ENCODE measurements at places on chromosomes 6 and 20.
A peak's percentile ranks its signal among the peaks of the same experiment; 100 is the strongest.

DNA sequence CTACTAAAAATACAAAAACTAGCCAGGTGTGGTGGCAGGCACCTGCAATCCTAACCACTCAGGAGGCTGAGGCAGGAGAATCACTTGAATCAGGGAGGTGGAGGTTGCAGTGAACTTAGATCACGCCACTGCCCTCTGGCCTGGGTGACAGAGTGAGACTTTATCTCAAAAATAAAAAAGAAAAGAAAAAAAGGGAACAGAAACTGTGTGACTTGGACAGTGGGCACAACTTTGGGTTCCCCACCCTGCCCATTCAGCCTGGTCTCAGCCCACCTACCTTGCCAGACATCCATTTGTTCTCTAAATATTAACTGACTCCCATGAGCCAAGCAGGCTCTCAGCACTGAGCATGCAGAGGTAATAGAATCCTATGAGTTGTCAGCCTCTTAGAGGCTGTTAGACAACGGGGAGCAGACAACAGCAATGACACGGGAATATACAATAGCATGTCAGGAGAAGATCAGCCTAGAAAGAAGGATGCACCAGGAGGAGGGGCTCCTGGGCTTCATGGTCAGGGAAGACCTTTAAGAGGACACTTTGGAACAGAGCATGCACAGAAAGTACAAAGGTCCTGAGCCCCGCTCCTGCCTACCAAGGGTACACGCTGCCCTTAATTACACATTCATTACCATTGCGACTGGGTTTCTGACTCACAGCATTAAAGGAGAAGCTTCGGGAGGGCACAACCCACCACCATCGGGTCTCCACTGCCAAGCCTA is 20.0 kb downstream of the FAM209B start:
- H3K27ac ChIP-seq, result no peak overlapping the region
- peaks cover 3% of the 10 kb centered on the region for H3K27me3 ChIP-seq
- peaks cover 8% of the 10 kb centered on the region for H3K4me1 ChIP-seq
- no peak for DNase-seq

GRCh38 chr20:33947709-33948295 is 45.9 kb upstream of the RALY start:
- H3K27me3 ChIP-seq, result peaks cover 6% of the 10 kb centered on the region
- no peaks in the 10 kb centered on the region for H3K4me1 ChIP-seq
- no peaks in the 10 kb centered on the region for H3K36me3 ChIP-seq
- H3K4me3 ChIP-seq, result no peak overlapping the region

- DNase-seq, result peak; percentile 72
- peak overlapping the region; percentile 97 for H3K27ac ChIP-seq
- peak overlapping the region; percentile 82 for H3K4me3 ChIP-seq
- H3K27me3 ChIP-seq, result no peaks in the 10 kb centered on the region
- H3K4me1 ChIP-seq, result peaks cover 33% of the 10 kb centered on the region
Observed at GRCh38 chr20:53609491-53610445, 16.1 kb upstream of the ZNF217 start.

GRCh38 chr6:99426451-99426757 is 1.3 kb upstream of the PNISR start:
- no peaks in the 10 kb centered on the region for H3K27me3 ChIP-seq
- H3K4me1 ChIP-seq, result peaks cover 44% of the 10 kb centered on the region
- peaks cover 45% of the 10 kb centered on the region for H3K36me3 ChIP-seq
- peak overlapping the region; percentile 100 for H3K27ac ChIP-seq
- H3K4me3 ChIP-seq, result peak overlapping the region; percentile 98
- no peak for DNase-seq

- peak overlapping the region; percentile 86 for H3K4me3 ChIP-seq
- H3K27ac ChIP-seq, result no peak overlapping the region
- peaks cover 6% of the 10 kb centered on the region for H3K4me1 ChIP-seq
- peaks cover 4% of the 10 kb centered on the region for H3K36me3 ChIP-seq
- no peak for DNase-seq
Observed at GRCh38 chr6:138989098-138989983, 1.3 kb upstream of the REPS1 start.

DNA sequence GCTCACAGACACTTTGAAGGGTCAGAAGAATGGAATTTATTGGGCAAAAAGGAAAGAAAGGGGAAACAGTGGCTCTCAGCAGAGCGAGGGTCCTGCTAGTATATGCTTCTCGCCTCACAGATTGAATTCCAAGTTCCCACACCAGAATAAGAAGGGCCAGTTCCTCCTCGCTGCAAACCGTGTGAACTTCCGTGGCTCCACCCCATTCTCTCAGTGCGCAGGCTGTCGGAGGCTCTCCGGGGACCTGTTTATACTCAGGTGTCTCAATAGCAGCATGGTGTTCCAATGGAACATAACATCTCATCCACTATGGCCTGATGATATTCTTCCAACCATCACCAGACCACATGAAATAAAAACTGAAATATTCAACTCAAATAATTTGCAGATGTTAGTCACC is 4.6 kb downstream of the SAMD3 start:
- peaks cover 45% of the 10 kb centered on the region for H3K4me1 ChIP-seq
- no peaks in the 10 kb centered on the region for H3K27me3 ChIP-seq
- DNase-seq, result no peak
- H3K27ac ChIP-seq, result no peak overlapping the region
- peaks cover 38% of the 10 kb centered on the region for H3K36me3 ChIP-seq
- no peak overlapping the region for H3K4me3 ChIP-seq

DNA sequence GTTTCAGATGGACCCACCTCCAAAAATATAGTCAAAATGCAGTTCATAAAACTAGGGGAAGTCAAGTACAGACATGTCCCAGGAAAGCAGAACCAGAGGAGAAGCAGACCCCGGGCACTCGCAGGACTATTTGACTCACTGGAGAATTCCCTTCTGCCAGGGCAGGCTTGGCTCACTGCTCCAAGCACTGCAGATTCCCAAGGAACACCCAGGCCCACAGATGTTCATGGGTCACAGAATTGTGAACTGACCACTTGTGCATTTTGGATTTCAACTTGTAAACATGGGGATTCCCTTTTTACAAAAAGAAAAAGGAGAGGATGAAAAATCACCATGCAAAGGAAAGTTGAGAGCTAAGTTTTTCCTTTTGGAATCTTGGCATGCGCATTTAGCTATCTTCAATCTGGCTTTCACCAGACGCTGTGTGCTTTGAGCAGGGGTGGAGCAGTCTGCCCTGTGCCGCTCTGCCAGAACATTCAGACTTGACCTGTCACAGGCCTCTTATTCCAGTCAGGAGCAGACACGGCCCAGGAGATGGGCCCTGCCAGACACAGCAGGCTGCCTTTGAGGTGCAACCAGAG is 237.5 kb upstream of the TAB2 start:
- H3K4me1 ChIP-seq, result peaks cover 86% of the 10 kb centered on the region
- H3K27me3 ChIP-seq, result no peaks in the 10 kb centered on the region
- peaks cover 14% of the 10 kb centered on the region for H3K36me3 ChIP-seq
- no peak overlapping the region for H3K27ac ChIP-seq
- H3K4me3 ChIP-seq, result no peak overlapping the region

- no peak overlapping the region for H3K4me3 ChIP-seq
- DNase-seq, result no peak
- H3K36me3 ChIP-seq, result no peaks in the 10 kb centered on the region
Observed at GRCh38 chr6:31446481-31446880, 43.1 kb downstream of the MICA start.

DNA sequence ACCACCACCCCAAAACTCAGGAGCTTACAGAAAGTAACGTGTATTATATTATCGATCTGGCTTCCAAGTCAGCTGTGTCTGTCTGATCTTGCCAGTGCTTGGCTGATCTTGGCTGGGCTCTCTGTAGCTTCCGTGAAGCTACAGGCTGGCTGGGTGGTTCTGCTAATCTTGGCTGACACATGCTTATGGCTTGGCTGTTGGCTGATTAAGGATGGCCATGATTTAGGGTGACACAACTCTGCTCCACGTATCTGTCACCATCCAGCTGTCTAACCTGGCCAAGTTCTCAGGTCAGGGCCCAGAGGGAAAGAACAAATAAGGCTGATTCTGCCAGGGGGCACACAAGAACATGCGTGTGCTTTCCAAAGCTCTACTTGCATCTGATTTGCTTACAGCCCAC is 64.7 kb upstream of the PRL start:
- H3K36me3 ChIP-seq, result no peaks in the 10 kb centered on the region
- no peak overlapping the region for H3K27ac ChIP-seq

DNA sequence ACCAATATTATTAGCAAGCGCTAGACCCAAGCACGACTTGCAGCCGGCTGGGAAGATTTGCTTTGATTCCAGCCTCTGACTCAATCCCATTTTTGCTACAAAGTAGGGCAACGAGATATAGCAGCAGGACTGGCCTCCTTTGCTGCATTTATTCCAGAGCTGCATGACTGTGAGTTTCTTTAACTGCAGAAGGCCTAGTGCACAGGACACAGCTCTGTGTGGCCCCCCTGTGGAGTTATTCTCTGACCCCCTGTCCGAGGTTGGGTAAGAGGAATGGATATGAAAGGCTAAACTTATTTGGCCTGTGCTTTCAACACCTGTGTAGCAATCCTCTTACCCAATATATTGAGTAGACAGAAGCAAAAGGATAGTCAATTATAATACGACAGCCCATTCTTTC is 133.3 kb upstream of the SPTLC3 start:
- DNase-seq, result no peak
- H3K27me3 ChIP-seq, result no peaks in the 10 kb centered on the region
- no peak overlapping the region for H3K27ac ChIP-seq
- no peaks in the 10 kb centered on the region for H3K4me1 ChIP-seq

DNA sequence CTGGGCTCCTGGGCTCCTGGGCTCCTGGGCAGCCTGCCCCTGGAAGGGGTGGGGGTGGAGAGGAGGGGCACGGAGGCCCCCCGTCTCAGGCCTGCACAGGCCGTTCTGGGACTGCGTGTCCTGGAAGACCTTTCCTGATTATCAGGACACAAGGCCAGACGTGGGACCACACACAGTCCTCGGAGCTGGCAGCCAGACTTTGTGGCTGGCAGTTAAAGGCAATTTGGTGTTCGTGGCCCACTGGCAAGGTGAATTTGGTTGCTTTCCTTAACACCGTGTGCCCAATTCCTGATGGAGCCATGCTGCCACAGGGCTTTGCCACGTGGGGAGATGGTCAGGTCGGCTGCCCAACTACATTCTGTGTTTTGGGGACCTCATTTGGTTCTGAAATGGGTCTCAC is 113.5 kb downstream of the SMOC2 start:
- no peaks in the 10 kb centered on the region for H3K36me3 ChIP-seq
- DNase-seq, result no peak
- no peak overlapping the region for H3K27ac ChIP-seq
- no peaks in the 10 kb centered on the region for H3K4me1 ChIP-seq
- H3K27me3 ChIP-seq, result no peaks in the 10 kb centered on the region

- H3K27ac ChIP-seq, result no peak overlapping the region
- H3K4me1 ChIP-seq, result no peaks in the 10 kb centered on the region
- no peak for DNase-seq
- H3K27me3 ChIP-seq, result no peaks in the 10 kb centered on the region
- no peak overlapping the region for H3K4me3 ChIP-seq
Observed at GRCh38 chr6:4667591-4667990, 108.6 kb upstream of the CDYL start.

GRCh38 chr20:39534846-39535245 is 572.7 kb downstream of the DHX35 start:
- H3K4me1 ChIP-seq, result no peaks in the 10 kb centered on the region
- no peaks in the 10 kb centered on the region for H3K36me3 ChIP-seq
- no peak for DNase-seq
- no peak overlapping the region for H3K4me3 ChIP-seq

DNA sequence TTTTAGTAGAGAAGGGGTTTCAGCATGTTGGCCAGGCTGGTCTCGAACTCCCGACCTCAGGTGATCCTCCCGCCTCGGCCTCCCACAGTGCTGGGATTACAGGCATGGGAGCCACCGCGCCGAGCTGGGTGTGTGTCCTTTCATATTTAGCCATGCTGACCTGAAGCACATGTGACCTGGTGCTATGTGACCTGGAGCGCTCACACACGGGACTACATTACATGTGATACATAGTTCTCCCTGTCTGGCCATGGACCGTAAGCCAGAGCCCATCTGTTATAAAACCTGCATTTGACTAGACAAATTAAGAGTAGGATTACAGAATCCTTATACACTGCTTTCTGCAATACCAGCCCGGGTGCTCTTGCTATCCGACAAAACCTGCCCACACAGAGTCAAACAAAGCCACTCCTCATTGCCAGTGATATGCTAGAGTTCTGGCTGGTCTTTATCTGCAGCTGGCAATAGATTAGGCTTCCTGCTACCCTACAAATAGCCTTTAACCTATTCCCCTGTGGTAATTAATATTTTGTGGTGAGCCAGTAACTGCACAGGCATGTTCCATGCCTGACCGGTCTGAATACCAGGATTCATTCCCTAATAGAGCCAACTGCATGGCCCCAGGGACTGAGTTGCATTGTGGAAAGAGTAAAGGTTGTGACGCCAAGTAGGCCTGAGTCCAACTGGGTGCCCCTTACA is 26.3 kb upstream of the FAM50B start:
- no peaks in the 10 kb centered on the region for H3K27me3 ChIP-seq
- no peak for DNase-seq

GRCh38 chr6:125924169-125924568 is 32.4 kb upstream of the HINT3 start:
- no peak for DNase-seq
- H3K4me3 ChIP-seq, result no peak overlapping the region
- peaks cover 41% of the 10 kb centered on the region for H3K4me1 ChIP-seq
- H3K27me3 ChIP-seq, result no peaks in the 10 kb centered on the region

DNA sequence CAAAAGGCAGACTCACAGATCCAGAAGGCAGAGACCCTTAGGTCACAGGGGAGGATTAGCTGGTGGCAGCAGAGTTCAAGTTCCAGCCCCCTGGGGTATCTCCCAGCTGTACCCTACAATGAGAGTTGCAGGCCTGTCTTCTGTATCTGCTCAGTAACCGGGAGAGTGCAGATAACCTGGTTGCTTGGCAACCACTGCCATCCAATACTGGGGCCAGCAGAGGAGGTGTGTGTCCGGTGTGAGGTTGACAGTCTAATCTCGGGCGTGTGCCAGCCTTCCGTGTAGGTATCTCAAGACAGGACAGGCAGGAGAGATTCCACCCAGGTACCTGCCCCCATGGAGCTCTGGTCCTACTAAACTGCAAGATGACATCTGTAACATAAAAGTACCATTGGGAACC is 56.6 kb upstream of the TBC1D7 start:
- H3K27me3 ChIP-seq, result no peaks in the 10 kb centered on the region
- H3K4me3 ChIP-seq, result no peak overlapping the region
- H3K4me1 ChIP-seq, result peaks cover 18% of the 10 kb centered on the region
- H3K36me3 ChIP-seq, result peaks cover 15% of the 10 kb centered on the region

GRCh38 chr6:53244958-53245357 is 96.3 kb upstream of the GCM1 start:
- H3K4me3 ChIP-seq, result no peak overlapping the region
- no peak for DNase-seq
- H3K36me3 ChIP-seq, result no peaks in the 10 kb centered on the region
- H3K27ac ChIP-seq, result no peak overlapping the region

- H3K27me3 ChIP-seq, result peaks cover 1% of the 10 kb centered on the region
- no peak overlapping the region for H3K4me3 ChIP-seq
- DNase-seq, result no peak
- H3K4me1 ChIP-seq, result no peaks in the 10 kb centered on the region
- H3K36me3 ChIP-seq, result no peaks in the 10 kb centered on the region
Observed at GRCh38 chr6:170243791-170244291, 47.0 kb downstream of the DLL1 start.
